SK-MEL-5 (cell line): ENCODE measurements at places on chromosomes 4 and X. TPM values are rescaled to one million over a fixed set of nuclear protein-coding genes. Genes with fewer than 3 reads are reported as not detected.

DNA sequence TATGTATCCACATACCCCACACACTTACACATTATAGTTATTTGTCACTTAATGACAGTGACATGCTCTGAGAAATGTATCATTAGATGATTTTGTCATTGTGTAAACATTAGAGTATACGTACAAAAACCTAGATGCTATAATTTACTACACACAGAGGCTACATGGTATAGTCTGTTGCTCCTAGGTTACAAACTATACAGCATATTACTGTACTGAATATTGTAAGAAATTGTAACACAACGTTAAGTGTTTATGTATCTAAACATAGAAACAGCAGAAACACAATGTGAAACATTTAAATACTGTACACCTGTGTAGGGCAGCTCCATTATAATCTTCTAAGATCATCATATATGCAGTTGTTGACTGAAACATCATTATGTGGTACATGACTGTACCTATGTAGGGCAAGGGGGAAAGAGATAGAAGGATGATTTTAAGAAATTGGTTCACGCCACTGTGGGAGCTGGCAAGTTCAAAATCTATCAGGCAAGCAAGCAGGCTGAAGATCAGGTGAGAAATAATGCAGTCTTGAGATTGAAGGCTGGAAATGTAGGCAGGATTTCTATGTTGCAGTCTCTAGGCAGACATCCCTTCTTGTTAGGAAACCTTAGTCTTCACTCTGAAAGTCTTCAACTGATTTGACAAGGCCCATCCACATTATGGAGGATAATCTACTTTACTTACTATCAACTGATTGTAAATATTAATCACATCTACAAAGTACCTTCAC is 78.0 kb upstream of the CPEB2 start:
- DNase-seq = no peak

TMSB15C gene
- 0.24 and 0.98 TPM in 2 replicates for total RNA-seq

CYTL1 gene
- total RNA-seq = 0.35 TPM in 1 of 2 replicates, not detected in the other

MAP3K15 gene
- total RNA-seq = 0.19 and 0.66 TPM in 2 replicates

ETDB gene
- not detected in 2 replicates for total RNA-seq

DNA sequence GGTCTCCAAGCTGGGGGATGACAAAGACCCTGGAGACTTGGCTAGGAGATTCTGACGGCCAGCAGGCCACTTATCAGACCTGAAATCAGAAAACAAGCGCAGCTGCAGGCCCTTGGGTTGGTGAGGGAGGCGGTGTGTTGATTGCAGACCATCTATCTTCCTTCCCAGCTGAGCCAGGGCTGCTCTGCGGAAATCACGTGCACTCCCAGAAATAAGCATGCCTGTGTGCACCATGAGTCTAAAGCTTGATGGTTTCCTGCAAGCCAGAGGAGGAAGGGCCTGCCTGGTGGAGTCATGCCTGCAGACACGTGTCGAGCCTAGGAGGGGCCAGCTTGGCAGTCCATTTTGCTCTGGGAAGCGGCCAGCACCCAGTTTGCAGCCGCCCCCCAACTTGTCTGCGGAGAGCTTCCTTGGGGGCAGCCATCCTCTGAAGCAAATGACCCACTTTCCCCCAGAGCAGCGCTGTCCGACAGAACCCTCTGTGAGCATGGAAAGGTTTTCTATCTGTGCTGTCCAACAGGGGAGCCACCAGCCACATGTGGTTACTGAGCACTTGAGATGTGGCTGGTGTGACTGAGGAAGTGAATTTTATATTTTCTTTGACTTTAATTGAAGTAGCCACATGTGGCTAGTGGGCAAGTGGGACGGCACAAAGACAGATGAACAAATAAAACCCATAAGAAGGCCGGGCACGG is 175.7 kb upstream of the BCOR start:
- DNase-seq = no peak

GRCh38 chr4:127469542-127469941 is 163.2 kb upstream of the INTU start:
- no peak for DNase-seq

FGFR3 gene
- total RNA-seq = 0.03 and 0.32 TPM in 2 replicates

GRCh38 chrX:13028871-13029636 is 15.4 kb downstream of the FAM9C start:
- DNase-seq = peak; percentile 28

CXCL3 gene
- 1.5 and 2.1 TPM in 2 replicates for total RNA-seq

BRS3 gene
- total RNA-seq = not detected in 2 replicates

DNA sequence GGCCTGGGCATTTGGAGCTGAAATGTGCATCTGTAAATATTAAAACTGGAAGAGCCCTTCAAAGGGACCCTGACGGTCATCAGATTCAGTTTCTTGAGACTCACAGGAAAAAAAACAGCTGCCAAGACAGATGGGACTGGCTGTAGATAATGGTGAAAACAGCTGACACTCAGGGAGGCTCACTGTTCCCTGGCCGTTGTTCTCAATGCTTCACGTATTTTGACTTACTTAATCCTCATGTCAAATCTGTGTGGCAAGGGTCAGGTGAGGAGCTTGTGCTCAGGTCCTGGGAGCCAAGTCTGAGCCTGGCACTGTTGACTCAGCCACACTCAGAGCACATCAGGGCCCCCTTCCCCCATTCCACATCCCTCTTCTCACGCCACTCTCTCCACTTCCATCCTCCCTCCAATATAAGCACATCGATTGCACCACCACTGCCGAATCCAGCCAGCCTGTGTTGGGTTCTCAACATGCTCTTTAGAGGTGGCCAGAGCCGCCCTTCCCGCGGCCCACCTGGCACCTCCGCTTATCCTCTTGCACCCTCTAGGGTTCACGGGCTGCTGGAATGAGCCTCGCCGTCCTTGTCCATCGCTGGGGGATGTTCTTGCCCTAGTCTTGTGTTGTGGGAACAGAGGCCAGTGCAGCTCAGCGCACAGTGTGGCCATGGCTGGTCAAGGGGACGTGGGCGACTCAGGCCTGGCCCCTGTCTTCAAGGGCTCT is 40.1 kb downstream of the EVC start:
- peak; percentile 34 for DNase-seq

BEND4 gene
- not detected in 2 replicates for total RNA-seq

GRCh38 chr4:167890226-167890625 is 202.1 kb upstream of the ANXA10 start:
- DNase-seq = no peak

GRCh38 chr4:17427991-17428390 is 83.9 kb downstream of the QDPR start:
- no peak for DNase-seq

CT47B1 gene
- not detected in 2 replicates for total RNA-seq

DACH2 gene
- total RNA-seq = not detected in 2 replicates

DNA sequence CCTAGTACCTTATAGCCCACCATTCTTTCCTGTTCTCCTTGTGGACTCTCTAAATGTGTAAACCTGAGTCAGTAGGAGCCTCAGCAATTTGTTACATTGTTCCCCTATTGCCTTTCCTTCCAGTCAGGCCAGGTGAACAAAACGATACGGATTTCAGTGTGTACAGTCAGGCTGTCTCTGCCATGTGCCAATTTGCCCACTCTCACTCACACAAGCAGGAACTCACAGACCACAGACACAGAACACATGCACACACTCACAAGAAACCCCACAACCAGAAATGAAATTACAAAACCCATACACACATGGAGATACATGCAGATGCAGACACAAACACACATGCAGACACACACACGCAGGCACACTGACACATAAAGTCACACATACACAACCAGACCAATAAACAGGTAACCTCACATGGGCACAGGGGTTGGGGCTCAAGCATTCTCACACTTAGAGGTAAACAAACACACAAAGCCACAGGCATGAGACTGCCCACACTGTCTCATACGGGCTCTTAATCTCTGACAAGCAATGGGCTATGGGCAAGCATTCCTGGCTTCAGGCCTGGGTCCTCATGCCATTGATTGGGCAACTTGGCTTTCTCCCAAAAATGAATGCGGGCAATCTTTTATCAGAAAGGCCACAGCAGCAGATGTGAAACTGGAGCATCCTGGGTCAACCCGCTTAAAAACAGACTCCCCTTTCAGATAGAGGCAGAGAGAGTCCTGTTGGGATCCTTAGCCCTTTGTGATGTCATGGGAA is 68.7 kb downstream of the NBDY start:
- DNase-seq = peak; percentile 3

DNA sequence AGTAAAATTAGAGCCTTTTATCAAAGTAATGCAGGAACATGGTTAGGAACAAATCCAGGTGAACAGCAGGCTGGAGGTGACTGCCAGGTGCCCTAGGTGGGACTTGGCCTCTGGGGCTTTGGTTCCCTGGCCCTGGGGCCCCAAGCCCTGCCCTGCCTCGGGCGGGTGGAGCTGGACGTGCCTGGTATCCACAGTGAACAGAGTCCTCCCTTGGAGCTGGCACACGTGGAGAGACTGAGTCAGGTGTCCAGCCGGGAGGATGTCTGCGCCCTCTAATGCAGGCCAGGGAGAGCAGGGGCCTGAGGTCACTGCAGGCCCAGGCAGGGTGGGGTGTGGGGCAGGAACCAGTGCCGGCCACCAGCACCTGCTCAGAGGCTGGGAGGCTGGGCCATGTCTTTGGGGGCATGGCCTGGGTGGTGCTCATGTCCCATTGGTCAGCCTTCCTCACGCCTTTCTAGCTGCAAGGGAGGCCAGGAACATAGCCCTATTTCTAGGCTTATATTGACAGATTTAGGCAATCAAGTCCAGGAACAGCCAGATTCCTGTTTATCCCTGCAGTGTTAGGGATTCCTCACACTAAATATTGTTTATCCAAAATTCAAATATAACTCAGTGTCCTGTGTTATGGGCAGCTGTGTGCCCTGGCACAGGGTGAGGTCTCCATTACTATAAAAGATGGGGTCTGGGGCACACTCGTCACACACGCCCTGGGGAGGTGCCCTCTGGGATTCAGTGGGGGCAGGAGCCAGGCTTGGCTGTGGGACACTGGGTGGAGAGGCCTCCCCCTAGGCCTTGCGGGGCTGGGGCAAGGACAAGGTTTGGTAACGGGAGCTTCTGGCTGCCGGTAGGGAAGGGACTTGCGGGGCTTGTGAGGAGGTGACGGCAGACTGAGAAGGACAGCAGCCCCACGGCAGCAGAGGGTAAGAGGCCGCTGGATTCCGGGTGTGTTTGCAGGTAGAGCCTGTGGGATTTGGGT is 14.3 kb upstream of the NAT8L start:
- DNase-seq = no peak

DNA sequence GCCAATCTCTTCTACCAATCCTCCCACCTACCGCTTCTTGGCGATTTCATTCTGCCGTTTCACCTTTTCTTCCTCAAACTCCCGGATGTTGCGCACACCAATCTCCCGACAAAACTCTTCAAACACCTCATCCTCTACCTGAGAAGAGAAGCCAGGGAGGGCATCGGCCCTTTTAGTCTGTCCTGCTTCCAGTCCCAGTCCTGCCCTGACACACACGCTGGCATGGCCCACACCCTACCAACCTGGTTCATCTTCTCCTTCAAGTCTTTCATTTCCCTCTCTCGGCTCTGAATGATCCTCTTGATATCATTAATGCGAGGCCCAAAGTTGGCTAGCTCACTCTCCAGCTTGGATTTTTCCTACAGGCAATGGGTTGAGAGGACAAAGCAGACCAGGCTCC is 18.9 kb downstream of the SMC1A start:
- DNase-seq = no peak

GRCh38 chr4:153799694-153800074 is 10.8 kb upstream of the SFRP2 start:
- DNase-seq = no peak

DNA sequence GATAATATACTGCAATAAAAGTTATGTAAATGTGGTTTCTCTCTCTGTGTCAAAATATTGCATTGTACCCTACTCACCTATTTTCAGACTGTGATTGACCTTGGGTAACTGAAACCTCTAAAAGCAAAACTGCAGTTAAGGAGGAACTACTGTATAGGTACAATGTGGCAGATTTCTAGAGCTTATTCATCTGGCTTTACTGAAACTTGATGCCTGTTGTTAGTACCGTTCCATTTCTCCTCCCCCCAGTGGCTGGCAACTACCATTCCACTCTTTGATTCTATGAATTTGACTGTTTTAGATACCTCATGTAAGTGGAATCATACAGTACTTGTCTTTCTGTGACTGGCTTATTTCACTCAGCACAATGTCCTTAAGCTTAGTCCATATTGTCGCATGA is 61.9 kb downstream of the HOPX start:
- no peak for DNase-seq

DNA sequence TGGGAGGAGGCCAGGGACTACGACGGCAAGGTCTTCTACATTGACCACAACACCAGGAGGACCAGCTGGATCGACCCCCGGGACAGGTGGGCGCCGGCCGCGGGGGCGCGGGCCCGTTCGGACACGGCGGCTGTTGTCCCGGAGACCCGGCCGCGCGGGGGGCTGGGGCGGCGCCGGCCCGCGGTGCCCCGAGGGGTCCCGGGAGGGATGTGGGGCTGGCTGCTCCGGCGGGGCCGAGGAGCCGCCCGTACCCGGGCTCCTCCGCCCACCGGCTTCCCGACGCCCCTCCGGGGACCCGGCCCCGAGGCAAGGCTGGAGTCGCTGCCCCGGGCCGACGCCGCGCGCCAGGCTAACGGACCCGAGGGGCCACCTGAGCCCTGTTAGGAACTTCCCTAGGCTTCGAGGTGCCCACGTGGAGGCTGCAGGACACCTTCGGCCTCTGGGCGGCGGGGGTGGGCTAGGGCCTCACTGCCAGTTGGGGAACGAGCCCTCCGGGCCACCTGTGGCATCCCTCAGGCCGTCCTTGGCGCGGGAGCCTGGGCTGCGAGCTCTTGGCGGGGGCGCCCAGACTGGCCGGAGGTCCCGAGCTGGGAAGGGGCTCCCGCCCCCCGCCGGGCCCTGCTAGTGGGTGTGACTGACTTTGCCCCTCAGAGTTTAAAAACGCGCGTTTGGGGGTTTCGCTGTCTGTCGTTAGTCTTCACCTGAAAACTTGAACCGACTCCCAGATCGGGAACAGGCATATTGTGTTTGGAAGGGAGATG is 660 bp downstream of the WWC2 start:
- DNase-seq = peak; percentile 30

DNA sequence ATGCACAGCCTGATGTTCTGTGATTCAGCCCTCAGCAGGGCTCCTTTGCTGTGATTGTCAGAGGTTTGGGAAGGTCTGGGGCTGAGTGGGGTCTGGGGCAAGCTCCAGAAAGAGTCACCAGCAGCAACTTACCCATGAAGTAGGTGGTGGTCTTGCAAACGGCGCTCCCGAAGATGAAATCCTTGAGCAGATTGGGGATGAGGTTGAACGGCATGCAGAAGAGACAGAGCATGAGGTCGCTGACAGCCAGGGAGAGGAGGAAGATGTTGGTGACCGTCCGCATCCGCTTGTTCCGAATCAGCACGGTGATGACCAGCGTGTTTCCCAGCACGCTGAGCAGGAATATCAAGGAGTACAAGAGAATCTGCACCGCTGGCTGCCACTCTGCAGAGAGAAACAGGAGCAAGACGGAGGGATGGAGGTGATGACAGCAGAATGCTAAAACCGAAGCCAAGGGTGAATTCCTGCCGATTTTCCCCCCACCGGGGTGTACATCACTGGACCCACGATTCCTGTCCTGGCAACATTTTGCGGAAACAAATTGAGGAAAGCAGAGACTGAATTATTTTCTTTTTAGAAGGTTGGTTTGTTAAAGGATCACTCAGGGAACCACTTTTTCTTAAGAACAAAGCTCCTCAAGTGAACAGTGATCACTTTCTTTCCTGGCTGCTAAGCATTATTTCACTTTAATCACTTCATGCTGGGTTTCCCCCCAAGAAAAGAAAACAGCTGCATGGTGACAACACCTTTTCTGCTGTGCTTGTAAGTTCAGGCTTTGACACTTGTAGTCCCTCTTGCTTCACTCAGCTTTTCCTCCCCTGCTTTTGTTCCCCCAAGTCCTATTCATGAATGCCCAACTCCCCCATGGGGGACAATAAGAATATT is 941 bp downstream of the CCKAR start:
- DNase-seq = no peak

PFKFB1 gene
- not detected in 2 replicates for total RNA-seq

CSAG1 gene
- 71.2 and 82.0 TPM in 2 replicates for total RNA-seq

GRCh38 chrX:136039968-136040367 is 54.7 kb downstream of the SLC9A6 start:
- no peak for DNase-seq
